ENCODE measurements at places on chromosomes 7 and 10.
A peak's percentile ranks its signal among the peaks of the same experiment; 100 is the strongest.

DNA sequence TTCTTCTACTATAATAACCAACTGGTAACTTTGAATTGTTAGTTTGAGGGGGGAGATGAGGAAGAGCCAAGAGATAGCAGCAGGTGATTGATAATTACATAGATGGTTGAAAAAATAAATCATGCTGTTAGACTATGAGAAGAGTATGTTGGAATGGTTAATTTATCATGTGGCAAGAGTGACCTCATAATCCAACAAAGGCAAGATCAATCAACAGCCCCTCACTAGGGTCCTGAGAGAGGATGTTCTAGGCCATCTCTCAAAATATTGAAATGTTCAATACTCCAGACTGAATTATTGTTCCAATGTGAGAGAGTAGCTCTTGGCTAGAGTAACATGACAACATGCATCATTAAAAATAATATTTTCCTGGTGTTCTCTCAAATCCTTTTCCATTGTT, 67.9 kb downstream of the ADD3 start:
- DNase-seq = no peak

DNA sequence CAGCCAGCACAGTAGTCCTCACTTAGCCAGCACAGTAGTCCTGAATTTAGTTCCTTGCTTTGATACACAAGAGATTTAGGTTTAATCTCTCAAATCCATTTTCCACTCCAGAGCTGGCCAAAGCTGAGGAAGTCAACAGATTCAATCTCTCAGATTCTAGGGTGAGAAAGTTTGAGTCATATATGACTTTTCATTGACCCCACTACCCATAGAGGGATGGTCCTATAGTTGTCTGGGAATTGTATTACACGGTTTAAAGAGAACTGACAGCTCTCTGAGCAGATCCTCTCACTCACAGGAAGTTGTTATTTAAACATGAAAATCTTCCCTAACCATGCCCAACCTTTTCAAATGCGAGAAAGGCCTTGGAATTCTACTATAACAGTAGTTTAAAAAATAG, 641.8 kb upstream of the SEMA3D start:
- DNase-seq = no peak

DNA sequence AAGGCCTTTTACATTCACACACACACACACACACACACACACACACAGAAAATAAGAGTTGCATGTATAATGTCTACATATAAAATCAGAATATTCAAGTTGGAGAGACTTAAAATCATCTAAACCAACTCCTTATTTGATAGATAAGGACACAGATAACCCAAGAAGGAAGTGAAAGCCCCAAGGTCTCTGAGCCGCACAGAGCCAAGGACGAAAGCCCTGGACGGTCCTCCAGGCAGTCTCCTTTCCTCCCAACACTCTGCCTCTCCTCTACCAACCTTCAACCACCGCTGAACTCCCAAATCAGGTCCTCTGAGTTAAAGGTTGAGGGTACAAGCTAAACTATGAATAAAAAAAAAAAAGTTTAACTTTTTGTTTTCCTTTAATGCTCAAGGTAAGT, 28.2 kb downstream of the UBE2H start:
- DNase-seq = no peak

DNA sequence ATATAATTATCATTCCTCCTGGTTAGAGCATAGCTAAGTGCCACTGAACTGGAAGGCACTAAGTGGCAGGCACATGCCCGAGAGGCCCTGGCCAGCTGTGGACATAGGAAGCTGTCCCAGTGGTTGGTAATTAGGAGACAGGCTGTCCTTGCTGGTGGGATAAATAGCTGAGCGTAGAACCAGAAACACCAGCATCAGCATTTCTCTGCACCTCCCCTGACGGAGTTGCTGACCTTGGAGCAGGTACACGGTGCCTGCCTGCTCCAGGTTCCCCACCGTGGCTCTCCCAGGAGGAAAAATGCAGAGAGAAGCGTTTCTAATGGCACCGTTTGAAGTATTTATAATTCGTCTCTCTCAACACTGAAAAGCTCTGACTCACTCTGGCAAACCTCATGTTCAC, 5.6 kb upstream of the ABLIM1 start:
- DNase-seq = no peak

- no peak for DNase-seq
Observed at GRCh38 chr10:30057894-30058556, 1.4 kb downstream of the JCAD start.

- peak; percentile 34 for DNase-seq
Observed at GRCh38 chr7:151246102-151246850, 2.2 kb downstream of the SMARCD3 start.

GRCh38 chr10:5841965-5842364, 28.7 kb upstream of the GDI2 start:
- DNase-seq = no peak

DNA sequence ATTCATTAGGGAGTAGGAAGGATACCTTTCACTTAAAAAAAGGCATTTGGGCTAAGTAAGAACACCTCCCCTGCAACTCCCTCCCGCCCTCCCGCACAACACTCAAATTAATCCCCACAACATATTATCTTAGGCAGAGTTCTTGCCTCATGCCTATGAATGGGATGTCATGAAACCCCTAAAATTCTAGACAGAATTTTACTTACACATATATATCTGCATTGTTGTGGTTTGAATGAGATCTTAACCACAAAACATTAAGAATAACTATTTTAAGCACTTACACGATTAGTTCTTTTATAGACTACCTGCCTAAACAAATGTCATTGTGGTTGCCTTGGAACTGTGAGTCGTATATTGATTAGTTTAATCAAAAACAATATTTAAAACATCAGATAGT, 4.5 kb upstream of the ITGB1 start:
- no peak for DNase-seq

DNA sequence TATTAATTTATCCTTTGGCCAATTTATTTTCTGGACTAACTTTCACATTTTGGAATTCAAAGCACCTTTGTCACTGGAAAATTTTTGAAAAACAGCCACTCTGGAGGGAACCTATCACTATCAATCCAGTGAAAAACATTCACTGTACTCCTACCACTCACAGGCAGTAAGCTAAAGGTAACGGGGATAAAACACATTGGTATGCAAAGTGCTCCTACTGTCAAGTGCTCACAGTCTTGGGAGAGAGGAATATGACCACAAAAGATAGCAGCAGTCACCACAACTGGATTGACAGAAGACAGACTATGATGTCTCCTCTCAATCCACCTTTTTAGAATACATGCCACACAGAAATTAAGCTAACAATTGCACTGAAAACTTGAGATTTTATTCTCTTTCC, 13.3 kb downstream of the GSAP start:
- DNase-seq = no peak

DNA sequence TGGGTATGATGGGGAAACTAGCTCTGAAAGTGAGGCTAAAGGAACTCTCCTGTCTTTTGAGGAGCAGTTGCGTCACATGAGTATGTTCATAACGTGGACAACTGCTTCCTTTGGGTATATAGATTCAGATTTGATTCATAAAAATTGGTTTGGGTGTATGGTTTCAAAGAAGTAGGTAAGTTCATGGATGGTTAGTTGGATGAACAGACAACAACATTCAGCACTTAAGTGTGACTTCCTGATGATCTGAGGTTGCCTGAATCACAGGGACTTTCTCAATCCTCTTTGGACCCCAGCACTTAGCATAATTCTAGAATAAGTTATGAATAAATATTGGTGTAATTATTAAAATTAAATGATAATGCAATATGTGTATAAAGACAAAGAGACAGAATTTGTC, 43.4 kb downstream of the MACC1 start:
- no peak for DNase-seq

- peak; percentile 20 for DNase-seq
Observed at GRCh38 chr7:2736411-2736914, 48.5 kb downstream of the AMZ1 start.

DNA sequence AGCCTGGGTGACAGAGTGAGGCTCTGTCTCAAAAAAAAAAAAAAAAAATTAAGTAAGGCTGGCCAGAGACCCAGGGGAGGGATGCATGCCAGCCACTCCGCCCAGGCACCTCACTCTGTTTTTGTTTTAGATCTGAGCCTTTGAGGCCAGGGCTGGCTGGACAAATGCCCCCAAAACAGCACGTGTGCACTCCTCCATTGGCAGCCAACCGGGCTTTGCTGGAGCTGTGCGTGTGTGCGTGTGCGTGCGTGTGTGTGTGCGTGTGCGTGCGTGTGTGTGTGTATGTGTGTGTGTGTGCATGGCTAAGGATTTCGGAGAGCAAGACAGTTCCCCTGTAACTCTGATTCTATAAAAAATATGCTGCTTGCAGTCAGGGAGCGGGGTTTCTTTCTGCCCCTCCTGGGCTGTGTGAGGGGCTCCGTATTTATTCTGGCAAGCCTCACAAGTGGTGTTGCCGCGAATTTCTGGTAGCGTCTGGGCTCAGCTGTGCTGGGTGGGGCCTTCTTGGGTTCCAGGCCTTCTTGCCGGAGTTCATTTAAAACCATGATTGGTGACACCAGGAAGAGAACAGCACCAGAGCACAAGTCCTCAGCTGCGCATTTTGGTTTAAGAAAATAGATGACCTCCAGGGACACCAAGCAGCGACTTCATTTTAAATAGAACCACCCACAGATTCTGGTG, 28.1 kb upstream of the UNCX start:
- no peak for DNase-seq

GRCh38 chr10:84331091-84331490, 2.7 kb downstream of the CCSER2 start:
- no peak for DNase-seq

DNA sequence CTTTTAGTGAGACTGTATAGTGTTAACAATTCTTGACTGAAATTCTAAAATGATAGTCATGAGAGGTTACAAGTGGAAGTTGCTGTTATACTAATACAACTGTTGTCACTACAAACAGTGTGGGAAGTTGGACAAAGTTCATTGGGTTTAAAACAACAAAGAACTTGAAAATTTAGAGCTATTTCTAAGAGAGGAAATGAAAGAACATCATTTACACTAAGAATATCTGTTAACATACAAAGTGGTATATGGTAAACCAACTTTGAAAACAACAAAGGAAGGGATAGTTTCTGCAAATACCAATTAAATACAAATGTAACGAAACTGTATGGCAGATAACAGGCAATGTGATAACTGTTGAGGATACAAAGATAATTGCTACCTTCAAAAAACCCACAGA, 11.6 kb downstream of the MTPN start:
- no peak for DNase-seq

- no peak for DNase-seq
Observed at GRCh38 chr7:137943132-137943551, 58.7 kb downstream of the CREB3L2 start.

DNA sequence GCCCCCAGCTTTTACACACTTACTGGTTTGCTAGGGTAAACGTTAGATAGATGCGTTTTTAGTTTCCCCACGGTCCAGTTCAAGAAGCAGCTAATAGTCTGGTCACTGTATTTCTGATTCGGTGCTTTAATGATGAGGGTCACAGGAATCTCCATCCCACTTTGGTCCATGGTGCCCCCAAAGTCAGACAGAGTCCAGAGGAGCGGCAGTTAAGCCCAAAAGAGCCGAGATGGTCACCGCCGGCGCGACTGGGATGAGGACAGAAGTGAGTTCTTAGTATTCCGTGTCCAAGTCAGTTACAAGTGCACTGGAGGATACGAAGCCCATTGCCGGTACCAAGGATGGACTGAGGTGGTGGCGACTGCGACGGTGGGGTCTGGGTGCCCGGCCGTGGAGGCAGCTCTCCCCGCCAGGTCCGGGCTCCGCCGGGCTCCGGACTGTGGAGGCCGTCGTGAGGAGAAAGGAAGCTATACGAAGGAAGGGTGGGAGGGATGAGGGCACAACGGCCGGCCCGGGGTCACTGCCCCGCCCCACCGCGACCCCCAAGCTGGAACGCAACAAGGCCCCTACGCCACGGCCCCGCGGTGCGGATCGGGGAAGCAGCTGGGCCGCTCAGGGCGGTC, 663 bp downstream of the HERPUD2 start:
- no peak for DNase-seq

- no peak for DNase-seq
Observed at GRCh38 chr7:133613250-133613790, 360.4 kb downstream of the EXOC4 start.

DNA sequence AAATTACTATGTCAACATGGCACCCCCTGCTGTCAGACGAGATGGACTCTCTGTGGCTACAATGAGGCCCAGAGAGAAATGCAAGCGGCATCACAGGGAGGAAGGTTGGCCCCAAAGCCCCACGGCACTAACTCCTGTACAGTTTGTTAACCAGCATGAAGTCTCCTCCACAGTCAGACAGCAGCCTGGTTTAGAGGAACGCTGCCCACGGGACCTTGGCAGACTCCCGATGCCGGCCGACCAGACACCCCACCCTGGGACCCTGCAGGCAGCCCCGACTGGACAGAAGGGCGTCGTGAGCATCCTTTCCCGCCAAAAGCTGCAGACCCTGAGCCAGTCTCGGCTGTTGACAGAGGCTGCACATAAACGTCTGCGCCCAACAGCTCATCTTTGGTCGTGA, 158.8 kb downstream of the DIP2C start:
- no peak for DNase-seq

- no peak for DNase-seq
Observed at GRCh38 chr7:28125431-28126409, 54.9 kb downstream of the JAZF1 start.

DNA sequence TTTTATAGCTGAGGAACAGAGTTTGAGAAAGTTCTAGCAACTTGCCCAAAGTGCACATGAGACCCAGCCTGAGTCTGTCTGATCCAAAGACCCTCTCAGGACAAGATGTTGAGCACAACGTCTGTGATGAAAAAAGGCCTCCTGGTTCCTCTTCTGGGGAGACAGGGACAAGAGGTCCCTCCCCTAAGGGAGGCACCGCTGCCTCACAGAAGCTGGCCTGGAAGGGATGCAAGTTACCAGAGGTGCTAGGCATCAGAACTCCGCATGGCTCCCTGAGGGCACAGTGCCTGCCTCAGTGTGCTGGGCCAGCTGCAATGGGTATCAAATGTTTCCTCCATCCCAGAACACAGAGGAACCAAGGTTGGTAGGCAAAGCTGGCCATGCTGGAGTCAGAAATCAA, 302.4 kb downstream of the GRID1 start:
- DNase-seq = no peak

GRCh38 chr10:9560976-9561375, 1456.7 kb upstream of the CELF2 start:
- DNase-seq = no peak

- DNase-seq = peak; percentile 37
Observed at GRCh38 chr7:7653593-7654187, 13.1 kb downstream of the UMAD1 start.

- no peak for DNase-seq
Observed at GRCh38 chr10:13820119-13820963, 233.6 kb downstream of the PRPF18 start.

DNA sequence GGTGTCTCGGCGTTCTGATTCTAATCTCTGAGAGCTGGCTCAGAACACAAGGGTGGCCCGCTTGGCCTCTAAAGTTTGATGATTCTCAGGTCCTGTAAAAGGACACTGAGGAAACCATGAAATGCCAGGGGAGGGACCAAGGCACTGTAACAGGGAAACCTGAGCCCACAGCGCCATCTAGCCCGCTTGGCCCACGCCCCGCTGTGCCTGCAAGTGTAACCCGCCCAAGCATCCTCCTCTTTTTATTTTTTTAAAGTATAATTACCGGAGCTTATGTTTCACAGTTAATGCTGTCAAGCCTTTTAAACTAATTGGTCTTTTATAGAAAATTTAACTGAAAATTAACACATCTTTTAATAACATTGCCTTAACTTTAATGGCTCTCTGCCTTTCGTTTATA, 734.7 kb downstream of the KCNMA1 start:
- peak; percentile 66 for DNase-seq
